Inflammatory macrophage treated with lipopolysaccharide for 4 hours (primary cell): ENCODE measurements at places on chromosomes 4 and X.

- DNase-seq, result no peak
Measured at GRCh38 chr4:70315928-70316327, 18.9 kb upstream of the CABS1 start.

- DNase-seq, result no peak
Measured at GRCh38 chr4:162461952-162462351, 298.2 kb upstream of the FSTL5 start.

GRCh38 chrX:63426519-63426918, 75.4 kb upstream of the SPIN4 start:
- DNase-seq, result no peak

DNA sequence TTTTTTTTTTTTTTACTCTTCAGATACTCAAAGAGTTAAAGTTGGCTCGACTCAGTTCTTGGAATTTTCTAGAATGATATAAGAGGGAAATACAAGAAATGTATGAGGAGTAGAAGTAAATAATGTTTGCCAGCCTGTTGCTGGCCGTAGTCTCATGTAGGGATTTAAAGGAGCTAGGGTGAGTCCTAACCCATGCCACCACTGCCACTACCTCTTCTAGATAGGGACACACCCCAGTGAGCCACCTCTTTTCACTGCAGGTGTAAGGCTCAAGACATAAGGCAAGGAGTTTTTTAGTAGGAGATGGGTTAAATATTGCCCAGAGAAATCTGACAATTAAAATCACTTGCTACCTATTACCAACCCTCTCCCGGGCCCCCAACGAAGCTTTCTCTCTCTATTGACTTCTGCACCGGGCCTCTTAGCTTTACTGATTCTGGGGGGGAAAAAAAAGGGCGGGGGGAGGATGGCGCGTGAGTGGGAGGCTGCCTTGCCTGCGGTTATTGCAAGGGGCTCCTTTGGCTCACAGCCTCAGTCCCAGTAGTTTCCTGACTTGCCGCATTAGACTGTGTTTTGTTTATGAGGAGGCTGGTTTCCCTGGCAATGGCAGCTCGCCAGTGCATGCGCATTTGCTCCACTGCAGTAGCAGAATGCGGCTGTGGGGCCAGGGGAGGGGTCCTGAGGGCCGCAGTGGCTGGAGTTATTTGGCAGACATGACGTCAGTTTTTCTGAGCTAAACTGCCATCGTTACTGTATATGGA, 3.0 kb downstream of the LINC00632 start:
- no peak for DNase-seq

GRCh38 chr4:177367336-177367735, 57.7 kb downstream of the NEIL3 start:
- DNase-seq, result no peak

DNA sequence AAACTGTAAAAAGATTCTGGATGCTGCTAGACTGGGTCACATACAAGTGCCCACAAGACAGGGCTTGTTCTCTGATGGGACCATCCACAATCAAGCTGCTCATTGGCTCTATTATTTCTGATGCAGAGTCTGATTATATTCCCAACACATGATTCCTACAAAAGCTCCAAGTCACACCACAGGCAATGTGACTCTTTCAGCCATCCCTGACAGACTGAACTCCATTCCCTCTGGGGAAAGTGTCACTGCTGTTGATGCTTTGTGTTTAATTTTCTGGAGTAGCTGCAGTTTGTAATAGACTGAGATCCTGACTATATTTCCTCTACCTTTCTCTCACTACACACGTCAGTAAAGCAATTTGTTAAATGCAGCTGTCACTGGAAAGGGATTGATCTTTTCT, 55.4 kb upstream of the BCLAF3 start:
- no peak for DNase-seq

GRCh38 chrX:119004920-119005524, 30.6 kb downstream of the LONRF3 start:
- peak; percentile 37 for DNase-seq

DNA sequence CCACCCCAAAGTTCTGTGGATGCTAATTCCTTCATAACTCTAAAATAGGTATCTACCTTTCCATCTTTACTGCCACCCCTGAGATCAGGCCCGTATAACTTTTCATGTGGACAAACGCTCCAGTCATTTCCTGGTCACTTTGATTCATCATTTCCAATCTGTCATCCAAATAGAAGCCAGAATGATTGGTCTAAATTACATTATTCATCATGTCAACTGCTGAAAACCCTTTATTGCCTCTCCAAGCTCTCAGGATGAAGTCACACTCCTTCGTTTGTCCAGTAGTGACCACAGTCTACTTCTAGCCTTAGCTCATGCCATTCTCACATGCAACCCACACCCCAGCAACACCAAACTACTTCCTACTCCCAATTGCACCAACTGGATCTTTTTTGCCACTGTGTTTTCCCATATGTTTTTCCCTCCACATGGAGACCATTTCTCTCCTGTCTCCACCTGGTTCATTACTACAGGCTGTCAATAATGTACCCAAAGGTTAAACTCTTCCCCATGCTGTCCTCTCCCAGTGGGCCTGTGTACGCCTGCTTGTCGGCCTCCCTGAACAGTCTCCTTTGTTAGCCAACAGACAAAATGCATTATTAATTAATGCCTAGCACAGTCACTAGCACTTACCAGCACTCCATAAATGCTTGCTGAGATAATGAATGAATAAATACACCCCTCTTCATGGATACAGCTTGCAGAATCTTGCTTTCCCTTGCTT, 382.6 kb upstream of the NOCT start:
- DNase-seq, result no peak

DNA sequence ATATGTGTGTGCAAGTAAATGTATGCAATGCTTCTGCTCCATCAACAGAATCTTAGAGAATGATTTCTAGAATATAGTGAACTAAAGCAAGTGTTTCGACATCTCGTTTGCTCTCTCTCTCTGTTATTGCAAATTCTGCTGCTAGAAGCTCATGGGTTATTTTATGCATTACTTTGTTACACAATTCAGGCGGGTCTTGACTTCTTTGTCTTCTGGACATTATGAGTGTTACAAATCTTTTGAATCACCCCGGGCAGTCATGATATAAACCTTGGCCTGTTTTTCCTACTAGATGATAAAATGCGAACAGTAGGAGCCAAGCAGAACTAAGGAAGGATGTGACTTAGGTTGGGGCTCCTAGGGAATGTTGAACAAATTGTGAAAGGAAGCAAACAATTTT, 166.4 kb upstream of the SFRP2 start:
- no peak for DNase-seq

DNA sequence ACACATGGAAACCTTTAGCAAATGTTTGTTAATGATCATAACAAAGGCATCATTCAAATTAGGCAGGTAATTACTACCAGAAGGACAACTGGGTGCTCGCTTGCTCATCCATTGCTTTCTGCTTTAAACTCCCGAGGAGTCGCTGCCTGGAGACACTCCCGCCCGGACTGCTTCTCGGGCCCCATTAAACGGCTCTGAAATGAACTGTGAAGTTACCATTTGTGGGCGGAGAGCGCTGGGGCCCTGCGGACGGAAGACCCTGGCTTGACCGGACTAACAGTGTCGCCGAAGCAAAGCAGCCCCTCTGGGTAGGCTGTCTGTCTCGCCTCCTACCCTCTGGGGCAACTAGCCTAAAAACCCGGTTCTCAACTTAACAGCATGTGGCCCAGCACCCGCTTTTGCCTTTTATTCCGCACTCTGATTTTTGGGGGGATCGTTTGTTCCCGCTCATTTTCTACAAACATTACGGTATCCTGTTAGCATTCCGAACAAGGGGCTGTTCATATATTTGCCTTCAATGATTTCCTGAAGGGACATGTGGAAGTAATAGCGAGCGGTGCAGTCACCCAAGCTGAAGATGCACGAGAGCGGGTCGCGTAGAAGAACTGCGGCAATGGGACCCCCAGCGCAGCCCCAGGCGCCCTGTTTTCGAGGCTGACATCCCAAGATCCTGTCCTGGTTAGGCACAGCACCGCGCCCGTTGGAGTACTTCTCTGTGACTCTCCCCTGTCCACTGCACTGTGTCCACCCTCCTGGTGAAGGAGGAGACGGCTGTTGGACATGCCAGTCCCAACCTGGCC, 1.6 kb upstream of the PDGFRA start:
- DNase-seq, result no peak

- peak; percentile 64 for DNase-seq
Measured at GRCh38 chr4:147731580-147732517, at the start of gene ARHGAP10. Gene ARHGAP10 (plus strand): TSS chr4:147732088. CDS start chr4:147732302, 214 bp downstream.

- DNase-seq, result no peak
Measured at GRCh38 chr4:80434238-80434637, 98.7 kb downstream of the CFAP299 start.

GRCh38 chr4:10831727-10832408, 147.3 kb upstream of the CLNK start:
- DNase-seq, result no peak

GRCh38 chr4:106062452-106062875, 167.2 kb downstream of the NPNT start:
- no peak for DNase-seq

DNA sequence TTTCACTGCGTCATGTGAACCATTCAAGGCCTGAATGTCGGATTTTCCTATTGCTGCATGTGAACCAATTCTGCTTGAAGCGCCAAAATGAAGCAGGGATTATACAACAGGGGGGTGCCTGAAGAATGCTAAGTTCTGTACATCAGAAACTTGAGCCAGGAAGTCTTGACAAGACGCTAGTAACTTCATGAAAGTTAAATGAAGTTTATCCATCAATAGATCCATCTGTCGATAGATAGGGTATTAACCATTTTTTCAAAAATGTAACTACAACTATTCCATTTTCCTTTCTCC, 590 bp upstream of the NAF1 start:
- peak; percentile 21 for DNase-seq

DNA sequence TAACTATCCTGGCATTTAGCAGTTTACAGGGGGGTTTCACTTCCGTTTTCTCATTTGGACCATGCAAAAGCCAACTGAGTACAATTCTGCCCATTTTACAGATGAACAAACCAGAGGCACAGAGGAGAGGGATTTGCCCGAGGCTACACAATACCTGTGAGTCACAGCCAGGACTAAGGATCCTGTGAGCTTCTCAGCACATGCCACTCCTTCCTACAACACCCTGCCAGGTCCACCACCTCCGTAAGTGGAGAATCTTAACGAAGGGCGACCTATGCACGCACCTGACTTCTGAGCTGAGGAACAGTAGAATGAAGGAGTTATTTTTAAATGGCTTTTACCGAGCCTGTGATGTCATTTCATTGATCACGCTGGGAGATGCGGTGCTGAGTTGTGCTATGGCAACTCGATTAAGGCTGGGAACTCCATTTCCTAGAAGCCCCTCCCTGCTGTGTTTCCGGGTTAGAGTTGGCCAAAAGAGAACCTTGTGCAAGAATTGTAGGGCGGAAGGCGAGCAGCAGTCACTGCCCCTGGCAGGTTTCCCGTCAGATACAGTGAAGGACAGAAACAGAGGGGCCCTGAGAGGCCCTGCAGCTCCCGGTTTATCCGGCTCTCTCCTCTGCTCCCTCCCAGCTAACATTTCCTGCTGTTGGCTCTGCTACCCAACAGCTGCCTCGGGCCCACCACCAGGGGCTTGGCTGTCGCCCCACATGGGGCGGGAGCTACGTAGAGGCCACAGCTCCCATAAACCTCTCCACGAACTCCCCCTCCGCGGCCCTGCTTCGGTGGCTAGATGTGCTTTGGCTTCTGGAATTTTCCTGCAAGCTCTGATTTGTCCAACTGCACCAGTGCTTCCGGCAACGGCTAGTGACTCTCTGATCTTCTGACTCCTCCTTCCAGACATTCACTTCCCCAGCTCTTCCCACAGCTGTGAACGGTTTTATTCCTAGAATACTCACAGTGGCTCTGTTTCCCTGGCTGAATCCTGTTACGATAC, 75.1 kb upstream of the USP9X start:
- peak; percentile 82 for DNase-seq

- no peak for DNase-seq
Measured at GRCh38 chr4:72786401-72786990, 217.5 kb upstream of the ADAMTS3 start.

GRCh38 chrX:155864655-155865054, 16.5 kb upstream of the VAMP7 start:
- no peak for DNase-seq

DNA sequence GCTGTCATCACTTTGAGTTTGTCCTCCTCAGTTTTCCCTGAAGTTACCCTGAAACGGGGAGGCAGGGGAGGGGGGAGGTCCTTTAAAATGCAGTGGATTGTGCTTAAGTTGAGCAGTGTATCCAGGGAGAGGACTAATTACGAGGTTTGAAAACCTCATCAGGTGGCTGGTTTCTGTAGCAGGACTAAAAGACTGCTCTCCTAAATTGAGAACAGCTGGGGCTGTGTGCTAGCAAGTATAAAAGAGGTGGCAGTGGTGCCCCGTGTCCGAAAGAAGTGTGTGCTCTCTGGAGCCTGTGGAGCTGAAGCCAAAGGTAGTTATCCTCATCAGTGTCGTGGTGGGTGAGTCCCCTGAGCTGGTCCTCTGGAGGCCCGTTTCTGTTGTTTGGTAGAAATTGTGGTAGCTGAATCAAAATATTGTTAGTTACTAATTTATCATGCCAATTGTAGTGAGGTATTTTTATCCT, 37.2 kb upstream of the CYP2U1 start:
- DNase-seq, result no peak

GRCh38 chrX:41382714-41383645, 49.0 kb downstream of the DDX3X start:
- peak; percentile 60 for DNase-seq

DNA sequence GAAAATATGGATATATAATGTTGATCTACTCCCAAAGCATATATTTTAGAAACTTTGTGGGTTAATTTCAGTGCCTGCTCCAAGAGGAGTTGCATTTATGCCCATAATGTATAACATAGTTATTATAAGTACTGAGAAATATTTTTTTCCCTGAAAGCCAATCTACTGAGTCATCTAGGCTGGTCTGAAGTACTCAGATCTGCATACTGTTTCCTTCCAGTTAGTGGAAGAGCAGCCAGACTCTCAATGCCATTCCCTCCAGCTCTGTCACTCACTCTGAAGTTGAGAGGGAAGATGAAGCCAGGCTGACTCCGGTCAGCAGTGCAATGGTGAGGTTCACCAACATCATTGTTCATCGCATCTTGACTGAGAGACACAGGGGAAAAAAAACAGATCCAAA, 505.1 kb downstream of the PPARGC1A start:
- DNase-seq, result no peak

DNA sequence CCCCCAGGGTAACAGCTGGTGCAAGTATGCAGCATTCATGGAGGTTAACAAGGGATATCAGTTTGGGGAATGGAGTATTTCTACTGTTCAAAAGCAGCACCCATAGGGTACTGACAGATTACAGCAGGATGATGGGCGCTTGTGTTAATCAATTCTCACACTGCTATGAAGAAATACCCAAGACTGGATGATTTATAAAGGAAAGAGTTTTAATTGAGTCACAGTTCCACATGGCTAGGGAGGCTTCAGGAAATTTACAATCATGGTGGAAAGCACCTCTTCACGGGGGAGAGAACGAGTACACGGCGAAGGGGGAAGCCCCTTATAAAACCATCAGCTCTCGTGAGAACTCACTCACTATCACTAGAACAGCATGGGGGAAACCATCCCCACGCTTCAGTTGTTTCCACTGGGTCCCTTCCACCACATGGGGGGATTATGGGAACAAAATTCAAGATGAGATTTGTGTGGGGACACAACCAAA, 64.1 kb downstream of the TNIP2 start:
- no peak for DNase-seq

GRCh38 chrX:47143894-47144625, 442 bp downstream of the NDUFB11 start:
- peak; percentile 12 for DNase-seq

GRCh38 chr4:79181190-79181589, 144.7 kb downstream of the NAA11 start:
- no peak for DNase-seq
